ENCODE measurements at places on chromosomes 2 and 18.
A peak's percentile ranks its signal among the peaks of the same experiment; 100 is the strongest.

DNA sequence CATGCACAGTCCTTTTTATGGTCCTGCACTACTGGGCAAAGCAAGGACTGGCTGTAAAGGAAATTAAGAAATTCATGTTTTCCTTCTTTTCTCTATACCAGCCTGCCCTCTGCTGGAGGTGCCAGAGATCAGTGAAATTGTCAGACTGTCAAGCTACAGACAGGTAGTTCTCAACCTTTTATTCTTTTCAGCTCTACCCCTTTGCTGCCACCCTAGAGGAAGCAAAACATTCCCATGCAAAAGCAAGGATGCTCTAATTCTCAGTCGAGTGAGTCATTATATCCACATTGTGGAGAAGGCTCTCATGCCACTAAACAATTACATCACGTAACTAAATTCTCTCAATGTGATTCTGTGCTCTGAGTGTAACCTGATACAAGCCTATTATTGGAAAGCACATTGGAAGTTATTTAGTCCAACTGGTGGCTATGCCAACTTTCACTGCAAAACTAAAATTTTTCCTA, 25.0 kb upstream of the RAPGEF4 start:
- peak; percentile 36 for DNase-seq

GRCh38 chr2:240935103-240935876, 29.2 kb downstream of the CROCC2 start:
- no peak for DNase-seq

DNA sequence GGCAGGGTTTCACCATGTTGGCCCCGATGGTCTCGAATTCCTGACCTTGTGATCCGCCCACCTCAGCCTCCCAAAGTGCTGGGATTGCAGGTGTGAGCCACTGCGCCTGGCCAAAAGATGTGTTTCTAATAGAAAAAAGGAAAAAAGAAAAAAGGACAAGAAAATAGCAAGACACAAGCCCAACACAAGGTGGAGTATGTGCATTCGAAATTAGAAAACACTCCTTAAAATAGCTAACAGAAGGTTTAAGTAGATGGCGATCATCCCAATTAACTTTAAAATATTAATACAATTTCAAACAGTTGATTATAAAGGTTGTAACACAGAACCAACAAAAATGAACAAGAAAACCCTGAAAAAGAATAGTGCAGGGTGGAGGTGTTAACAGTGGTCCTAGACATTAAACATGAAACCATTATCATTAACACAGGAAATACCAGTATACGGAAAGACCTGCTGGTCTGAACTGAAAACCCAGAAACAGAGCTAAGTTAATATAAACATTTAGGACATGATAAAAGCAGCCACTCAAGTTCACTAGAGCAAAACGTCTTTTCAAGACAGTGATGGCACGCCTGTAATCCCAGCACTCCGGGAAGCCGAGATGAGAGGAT, 57.9 kb downstream of the HDLBP start:
- DNase-seq = no peak

DNA sequence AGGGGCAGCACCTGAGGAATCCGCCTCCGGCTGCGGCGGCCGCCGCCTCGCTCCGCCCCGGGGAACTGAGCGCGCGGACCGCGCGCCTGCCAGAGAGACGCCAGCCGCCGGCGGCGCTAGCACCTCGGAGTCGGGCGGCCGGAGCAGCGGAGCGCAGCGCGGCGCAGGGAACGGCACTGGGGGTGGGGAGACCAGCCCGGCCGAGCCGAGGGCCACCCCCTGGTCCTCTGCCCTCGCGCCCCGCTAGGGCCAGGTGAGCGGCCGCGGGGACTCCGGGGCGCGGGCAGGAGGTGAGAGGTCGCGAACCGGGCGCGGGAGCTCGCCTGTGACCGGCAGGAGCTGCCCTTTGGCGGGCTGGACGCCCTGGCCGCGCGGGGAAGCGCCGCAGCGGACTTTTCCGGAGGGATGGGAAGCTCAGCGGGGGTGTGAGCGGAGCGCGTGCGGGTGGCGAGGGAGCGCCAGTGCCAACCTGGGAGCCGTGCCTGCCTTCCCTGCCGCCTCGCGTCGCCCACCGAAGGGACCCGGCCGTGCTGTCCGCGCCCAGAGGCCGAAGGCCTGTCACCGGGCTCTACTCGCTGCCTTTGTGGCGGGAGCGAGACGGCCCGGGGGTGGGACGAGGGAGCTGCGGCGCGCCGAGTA, at the start of gene GREB1L:
TSS of gene GREB1L (plus strand) at position 92 of the 639 bp plus-strand sequence. CDS start 141,287 bp downstream, outside the sequence.
- DNase-seq = peak; percentile 70

DNA sequence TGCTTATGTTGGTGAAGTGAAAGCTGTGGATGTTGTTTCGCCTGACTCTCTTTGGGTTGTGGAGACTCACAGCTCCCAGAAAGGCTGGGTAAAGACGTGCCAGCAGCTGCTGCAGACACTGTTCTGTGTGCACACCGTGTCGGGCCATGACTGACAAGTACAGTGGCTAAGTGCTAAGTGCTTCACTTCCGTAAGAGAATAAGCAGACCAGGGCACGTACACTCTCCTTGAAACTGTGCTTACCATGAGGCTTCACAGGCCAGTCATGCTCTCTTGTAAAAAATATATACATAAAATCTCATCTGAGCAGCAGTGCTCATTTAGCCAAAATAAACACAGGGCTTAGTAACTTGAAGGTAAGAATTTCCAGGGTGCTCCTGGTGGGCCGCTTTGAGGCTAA, 86.0 kb downstream of the NRP2 start:
- DNase-seq = no peak

GRCh38 chr2:53886406-53887280, 26.9 kb upstream of the GPR75 start:
- peak; percentile 2 for DNase-seq

- DNase-seq = no peak
Measured at GRCh38 chr2:1497122-1497611, 83.9 kb downstream of the TPO start.

- DNase-seq = no peak
Measured at GRCh38 chr2:150732064-150732463, 244.6 kb upstream of the RND3 start.

DNA sequence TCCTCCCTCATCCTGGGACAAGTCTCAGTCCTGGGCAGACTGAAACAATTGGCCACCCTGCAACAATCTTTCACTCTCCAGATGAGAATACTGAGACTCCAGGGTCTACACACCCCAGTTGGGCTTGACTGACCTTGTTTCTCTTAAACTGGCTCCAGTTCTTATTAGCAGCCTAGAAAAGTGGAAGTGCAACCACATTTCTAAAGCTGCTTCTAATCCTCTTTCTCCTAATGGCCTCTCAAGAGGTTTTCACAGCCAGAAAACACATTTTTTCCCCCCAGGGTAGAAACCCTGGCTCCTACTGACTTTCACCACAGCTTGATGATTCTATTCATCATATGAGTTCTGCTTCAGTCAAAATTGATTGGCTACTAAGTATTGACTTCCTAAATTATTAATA, 45.8 kb downstream of the SLC4A5 start:
- no peak for DNase-seq

DNA sequence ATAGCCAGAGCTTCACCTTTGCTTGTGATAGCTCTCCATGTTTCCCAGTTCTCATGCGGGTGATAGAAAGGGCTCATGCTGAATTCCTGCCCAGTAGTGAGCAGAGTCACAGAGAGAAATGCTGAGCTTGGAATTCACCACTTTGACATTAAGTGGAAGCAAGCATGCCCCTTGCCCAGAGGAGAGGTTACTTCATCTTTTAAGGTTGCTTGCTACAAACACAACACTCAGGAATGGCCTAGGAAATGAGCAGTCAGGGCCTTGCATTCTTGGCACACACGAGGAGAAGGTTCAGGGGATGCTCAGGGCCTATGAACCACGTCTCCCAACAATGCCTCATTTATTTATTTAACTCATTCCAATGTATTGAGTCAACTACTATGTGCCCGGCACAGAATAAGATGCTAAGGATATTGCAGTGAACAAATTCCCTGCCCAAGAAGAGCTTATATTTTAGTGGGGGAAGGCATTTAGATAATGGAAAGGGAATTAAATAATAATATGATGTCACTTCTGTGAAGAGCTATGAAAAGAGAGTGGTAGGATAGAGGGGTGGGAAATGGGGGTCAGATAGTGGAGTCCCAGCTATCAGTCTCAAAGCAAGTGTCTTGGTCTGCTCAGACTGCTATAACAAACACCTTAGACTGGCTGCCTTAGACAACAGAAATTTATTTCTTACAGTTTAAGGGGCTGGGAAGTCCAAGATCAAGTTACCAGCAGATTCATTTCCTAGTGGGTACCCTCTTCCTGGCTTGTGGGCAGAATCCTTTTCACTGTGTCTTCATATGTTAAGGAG, 42.1 kb downstream of the DDX18 start:
- no peak for DNase-seq

DNA sequence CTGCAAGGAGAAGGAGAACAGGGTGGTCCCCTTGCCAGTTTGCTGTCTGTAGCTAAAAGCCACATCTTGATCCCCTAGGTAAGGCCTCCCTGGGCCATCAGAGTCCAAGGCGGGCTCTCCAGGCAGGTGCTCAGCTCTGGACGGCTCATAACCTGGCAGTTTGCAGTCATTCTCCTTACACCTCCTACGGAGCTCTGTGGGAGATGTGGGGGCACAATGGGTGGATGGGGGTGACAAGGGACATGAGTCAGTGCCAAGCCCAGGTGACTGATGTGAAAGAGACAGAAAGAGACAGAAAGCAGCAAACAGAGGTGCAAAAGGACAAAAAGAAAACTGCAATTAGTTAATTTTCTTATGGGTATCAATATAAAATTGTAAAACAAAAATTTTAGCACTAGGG, 120.6 kb upstream of the ZBTB14 start:
- DNase-seq = no peak

GRCh38 chr2:18426174-18426573, 134.3 kb downstream of the RDH14 start:
- DNase-seq = no peak

DNA sequence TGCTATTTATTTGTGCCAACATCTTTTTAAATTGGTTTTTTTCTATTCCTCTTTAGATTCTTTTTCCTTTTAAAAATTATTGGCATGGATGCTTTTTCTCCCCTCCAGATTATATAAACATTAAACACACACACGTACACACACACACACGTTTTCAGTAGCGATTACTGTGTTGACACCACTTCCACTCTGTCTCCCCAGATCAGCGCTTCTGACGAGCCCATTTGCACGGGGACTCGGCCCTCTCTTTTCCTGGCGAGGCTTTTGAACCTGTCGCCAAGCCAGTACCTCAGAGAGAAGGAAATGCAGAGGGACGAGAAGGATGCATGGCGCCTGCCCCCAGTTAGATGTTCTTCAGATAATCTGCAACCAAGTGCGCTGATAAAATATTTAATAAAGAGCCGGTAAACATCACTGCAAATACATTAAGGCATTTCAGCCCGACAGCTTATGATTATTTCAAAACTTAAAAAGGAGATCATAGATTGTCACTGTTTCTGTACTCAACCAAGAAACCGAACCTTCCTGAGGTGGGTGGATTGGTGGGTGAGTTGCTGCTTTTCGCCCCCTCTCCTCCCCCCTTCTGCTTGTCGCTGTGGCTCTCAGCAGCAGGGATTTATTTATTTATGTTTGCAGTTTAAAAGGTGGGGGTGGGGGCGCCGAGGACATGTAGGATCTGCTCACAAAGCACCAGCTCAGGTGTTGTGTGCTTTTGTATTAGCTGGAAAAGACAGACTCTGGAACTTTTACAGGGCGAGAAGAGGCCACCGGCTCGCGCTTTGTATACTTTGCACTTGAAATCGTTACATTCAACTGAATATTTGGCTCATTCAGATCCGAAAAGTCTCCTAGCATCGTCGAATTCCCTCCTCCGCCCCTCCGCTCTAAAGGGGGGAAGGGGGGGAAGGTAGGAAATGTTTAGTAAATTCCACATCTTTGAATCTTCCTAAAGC, 787 bp upstream of the TBR1 start:
- peak; percentile 39 for DNase-seq

DNA sequence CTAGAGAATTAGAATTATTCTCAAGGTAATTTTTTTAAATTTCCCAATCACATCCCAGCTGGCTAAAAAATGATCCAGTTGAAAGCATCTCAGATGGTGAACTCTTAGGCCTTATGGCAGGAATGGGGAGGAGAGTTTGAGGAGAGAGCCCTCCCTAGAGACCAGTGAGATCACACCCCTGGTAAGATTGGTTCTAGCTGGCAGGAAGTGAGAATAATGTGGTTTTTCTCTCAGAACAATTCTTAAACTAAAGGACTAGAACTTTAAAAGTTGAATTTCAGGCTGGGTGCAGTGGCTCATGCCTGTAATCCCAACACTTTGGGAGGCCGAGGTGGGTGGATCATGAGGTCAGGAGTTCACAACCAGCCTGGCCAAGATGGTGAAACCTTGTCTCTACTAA, 120.2 kb downstream of the MYO3B start:
- no peak for DNase-seq

- no peak for DNase-seq
Measured at GRCh38 chr2:14417551-14417950, 215.0 kb upstream of the LRATD1 start.

GRCh38 chr18:25279133-25279532, 72.8 kb downstream of the ZNF521 start:
- no peak for DNase-seq

GRCh38 chr2:68251855-68252399, 405 bp downstream of the PPP3R1 start:
- DNase-seq = no peak

GRCh38 chr2:238754259-238754658, 93.6 kb upstream of the TWIST2 start:
- no peak for DNase-seq

DNA sequence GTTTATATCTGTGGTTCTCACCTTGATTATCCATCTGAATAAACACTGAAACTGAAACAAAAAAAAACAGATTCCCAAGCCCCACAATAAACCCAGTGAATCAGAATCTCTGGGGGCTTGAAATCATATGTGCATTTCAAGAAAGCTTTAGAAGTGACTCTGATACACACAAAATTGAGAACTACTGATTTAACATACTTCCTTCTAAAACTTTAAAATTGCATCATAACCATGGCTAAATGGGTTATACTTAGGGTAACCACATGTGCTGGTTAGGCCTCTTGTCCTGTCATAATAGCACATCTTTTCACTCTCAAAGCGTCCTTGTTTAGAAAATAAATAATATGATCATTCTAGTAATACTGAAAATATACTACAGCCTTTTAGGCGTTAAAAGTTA, 100.9 kb downstream of the ATAD2B start:
- DNase-seq = no peak

DNA sequence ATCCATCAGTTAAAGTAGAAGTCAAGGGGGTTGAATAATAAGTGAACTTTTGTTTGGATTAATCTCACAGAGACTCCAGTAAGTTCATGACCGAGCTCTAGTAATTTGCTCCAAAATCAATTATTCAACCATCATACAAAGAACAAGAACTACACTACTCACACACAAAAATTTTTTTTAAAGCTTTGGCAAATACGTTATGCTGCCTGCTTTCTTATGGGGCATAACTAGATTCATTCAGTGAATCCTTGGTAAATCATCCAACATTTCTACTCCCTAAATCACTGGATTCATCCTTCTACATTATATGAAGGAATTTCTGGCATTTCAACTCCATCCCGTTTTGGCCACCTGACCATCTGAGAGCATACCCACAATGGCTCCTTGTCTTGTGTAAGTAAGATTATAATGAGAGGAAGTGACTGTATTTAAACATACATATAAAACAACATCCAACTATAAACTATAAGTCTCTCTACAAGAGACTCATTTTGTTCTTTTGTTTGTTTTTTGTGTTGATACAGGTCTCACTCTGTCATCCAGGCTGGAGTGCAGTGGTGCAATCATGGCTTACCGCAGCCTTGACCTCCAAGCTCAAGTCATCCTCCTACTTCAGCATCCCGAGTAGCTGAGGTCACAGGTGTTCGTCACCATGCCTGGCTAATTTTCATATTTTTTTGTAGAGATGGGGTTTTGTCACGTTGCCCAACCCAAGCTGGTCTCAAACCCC, 144.2 kb upstream of the LRRTM4 start:
- no peak for DNase-seq

All from NCI-H1105 (cell line).